ENCODE measurements at places on chromosomes 12 and 14.

DNA sequence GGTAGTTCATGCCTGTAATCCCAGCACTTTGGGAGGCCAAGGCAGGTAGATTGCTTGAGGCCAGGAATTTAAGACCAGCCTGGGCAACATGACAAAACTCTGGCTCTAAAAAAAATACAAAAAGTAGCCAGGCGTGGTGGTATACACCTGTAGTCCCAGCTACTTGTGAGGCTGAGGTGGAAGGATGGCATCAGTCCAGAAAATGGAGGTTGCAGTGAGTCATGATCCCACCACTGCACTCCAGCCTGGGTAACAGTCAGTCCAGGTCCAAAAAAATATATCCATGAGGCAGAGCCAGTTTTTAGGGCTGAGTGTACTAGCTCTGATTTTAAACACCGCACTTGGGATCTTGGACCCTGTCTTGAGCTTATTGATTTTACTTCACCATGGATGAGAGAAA is 30.6 kb upstream of the FICD start:
- DNase-seq: no peak

GRCh38 chr12:10501030-10501429 is 4.7 kb upstream of the EIF2S3B start:
- DNase-seq: peak; percentile 12

DNA sequence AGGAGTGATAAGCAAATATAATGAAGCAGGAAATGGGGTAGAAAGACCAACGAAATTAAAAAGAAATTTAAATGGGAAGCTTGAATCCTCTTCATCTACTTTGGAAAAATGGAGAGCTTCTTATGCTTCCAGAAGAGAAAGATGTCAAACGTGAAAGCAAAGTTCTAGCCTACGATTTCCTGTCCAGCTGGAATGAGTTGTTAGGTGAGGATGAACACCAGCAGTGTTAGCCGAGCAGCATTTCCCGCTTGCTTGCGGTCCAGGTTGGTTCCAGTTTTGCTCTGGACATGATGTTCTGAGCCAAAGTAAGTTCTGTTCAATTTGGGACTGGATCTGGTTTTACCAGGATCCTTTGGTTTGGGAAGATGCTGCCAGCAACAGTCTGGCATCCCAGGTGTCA is 78.9 kb downstream of the DACT1 start:
- DNase-seq: no peak

- no peak for DNase-seq
Measured at GRCh38 chr12:16096273-16096849, 181.1 kb downstream of the SLC15A5 start.

DNA sequence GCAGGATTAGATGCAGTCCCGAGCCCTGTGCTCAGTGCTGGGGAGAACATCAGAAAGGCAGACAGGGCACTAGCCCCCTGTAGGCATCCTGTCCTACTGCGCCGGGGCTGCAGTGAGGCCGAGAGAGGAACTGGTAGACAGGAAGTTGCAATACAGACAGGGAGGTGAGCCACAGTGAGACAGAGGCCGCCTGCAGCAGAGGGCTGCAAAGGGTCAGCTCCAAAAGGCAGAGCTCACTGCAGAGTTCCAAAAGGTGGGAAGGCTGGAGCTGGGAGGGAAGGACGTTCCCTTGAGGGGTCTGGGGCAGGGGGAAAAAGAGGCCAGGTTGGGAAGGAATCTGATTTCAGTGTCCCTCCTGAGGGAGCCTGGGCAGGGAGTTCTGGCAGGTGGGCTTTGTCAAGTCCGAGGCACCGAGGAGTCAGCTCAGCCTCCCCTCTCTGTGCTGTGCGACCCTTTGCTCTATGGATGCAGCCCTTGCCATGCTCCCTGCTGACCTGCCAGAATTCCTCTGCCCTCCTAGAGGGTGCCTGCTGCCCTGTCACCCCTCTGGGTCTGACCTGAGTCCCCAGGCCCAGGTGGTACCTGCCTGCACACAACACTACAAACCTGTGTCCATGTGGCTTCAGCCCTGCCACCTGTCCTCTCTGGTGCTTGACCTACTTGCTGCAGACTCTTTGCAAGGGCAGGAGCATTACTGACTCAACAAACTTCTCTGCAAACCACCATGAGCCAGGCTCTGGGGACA is 63.5 kb downstream of the PRMT8 start:
- no peak for DNase-seq

DNA sequence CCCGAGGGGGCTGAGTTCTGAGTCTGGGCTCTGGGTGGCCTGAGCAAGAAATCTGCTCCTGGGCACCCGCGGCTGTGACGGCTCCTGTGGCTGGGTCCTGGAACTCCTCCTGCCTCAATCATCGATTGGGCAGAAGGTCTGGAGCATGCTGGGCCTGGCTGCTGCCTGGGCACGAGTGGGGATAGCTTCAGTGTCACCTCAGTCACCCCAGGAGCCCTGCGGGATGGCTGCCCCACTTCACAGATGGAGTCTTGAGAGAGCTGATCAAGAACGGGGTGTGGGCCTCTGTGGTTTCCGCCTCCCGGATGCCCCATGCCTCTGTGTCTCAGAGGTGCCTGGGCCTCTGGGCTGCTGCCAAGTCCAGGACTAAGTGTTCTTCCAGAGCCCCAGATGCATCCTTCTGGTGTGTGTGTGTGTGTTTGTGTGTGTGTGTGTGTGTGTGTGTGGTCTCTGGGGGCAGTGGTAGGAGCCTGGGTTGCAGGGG is 185.6 kb upstream of the C14orf180 start:
- no peak for DNase-seq

DNA sequence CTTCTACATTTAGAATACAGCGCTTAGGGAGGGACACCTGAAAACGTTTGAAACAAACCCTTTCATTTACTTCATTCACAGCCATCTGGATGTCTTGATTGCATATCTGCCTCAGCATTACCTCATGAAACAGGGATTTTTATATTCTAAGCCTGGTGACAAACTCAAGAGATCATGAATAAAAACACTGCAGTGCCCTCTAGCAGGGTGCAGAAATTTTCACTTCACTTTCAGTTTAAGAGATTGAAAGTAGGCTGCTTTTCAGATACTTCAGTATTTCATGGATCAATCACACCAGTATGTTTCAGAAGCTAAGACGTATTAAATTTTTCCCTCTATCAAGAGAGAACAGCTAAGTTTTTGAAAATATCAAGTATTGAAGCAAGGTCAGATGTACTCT is 467.8 kb downstream of the MDGA2 start:
- DNase-seq: no peak

- no peak for DNase-seq
Measured at GRCh38 chr12:91853350-91854127, 292.1 kb downstream of the BTG1 start.

GRCh38 chr12:123446333-123446713 is 9.8 kb upstream of the RILPL2 start:
- no peak for DNase-seq

- no peak for DNase-seq
Measured at GRCh38 chr14:91306547-91306946, 62.0 kb upstream of the GPR68 start.

DNA sequence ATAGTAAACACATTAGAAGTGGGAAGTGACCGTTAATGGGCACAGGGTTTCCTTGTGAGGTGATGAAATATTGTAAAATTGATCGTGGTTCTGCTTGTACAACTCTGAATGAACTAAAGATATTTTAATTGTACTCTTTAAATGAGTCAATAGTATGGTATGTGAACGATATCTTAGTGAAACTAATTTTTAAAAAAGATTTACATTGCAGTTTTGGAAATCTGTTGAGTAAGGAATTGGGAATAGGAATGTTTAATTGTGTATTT is 1.7 kb downstream of the ZNF410 start:
- no peak for DNase-seq

- DNase-seq: no peak
Measured at GRCh38 chr12:65962921-65963861, 138.9 kb downstream of the HMGA2 start.

- no peak for DNase-seq
Measured at GRCh38 chr14:78758333-78758732, 588.2 kb downstream of the NRXN3 start.

- DNase-seq: no peak
Measured at GRCh38 chr14:63747846-63748245, 20.0 kb upstream of the SGPP1 start.

DNA sequence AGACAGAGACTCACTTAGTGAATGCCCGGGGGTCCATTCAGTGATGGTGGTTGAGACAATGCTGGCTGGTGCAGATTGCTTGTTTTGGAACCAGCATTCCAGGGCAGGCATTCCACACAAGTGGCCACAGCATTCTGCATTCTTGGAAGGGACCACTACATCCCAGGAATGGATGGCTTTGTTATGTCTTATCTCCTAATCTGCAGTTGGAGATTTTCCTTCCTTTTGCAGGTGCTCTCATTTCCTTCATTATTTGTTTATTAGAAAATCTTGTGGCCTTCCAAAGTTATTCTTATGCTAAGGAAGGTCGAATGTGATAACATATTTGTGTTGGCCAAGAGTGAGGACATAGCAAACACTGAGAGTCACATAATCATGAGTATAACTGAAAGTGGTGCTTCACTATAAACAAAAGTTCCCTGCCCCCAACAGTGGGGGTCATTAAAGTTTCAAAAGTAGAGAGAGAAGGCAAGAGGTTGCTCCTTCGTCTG is 66.0 kb downstream of the BMP4 start:
- DNase-seq: no peak

DNA sequence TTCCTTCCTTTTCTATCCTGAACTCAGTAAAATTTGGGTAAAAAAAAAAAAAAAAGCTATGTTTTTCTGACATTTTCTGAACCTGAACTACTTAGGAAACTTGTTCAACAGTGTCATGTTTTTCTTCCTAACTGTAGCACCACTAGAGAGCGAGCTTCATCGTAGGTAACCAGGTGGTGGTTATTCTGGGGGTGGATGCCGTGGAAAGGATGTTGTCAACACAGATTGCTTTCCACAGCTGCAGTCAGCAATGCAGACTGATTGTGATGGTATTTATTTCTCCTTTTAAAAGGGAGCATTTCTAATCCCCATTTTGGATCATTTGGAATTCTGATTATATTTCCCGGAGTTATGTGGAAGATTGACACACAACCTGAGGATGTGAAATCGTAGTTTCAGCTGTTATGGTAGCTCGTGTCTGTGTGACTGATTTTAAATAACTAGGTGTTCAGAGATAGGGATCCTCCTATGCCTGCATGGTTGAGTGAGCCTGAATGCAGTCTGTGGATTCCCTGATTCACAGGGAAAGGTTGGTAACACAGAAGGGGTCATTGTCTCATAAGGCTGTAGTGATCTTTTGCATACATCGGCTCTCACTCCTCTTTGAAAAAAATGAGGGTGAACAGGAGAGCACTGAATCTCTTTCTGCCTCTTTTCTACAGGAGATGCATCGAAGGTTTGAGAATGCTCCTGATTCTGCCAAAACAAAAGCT is 113.2 kb downstream of the ERC1 start:
- no peak for DNase-seq

DNA sequence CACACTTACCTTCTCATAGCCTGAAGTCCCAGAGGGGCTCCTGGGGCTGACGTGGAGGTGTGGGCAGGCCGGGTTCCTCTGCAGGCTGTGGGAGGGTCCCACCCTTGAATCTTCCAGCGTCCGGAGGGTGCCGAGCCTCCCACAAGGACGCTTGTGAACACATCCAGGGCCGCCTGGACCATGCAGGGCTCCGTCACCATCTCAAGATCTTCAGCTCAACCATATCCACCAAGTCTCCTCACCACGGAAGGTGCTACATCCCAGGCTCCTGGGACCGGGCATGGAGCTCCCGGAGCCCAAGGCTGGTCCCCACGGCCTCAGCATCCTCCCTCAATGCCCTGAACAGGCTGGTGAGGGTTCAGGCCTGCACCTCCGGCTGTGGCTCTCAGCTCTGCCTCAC is 10.7 kb upstream of the FBRSL1 start:
- no peak for DNase-seq

GRCh38 chr14:105493921-105494605 is 3.0 kb downstream of the TEDC1 start:
- DNase-seq: no peak

DNA sequence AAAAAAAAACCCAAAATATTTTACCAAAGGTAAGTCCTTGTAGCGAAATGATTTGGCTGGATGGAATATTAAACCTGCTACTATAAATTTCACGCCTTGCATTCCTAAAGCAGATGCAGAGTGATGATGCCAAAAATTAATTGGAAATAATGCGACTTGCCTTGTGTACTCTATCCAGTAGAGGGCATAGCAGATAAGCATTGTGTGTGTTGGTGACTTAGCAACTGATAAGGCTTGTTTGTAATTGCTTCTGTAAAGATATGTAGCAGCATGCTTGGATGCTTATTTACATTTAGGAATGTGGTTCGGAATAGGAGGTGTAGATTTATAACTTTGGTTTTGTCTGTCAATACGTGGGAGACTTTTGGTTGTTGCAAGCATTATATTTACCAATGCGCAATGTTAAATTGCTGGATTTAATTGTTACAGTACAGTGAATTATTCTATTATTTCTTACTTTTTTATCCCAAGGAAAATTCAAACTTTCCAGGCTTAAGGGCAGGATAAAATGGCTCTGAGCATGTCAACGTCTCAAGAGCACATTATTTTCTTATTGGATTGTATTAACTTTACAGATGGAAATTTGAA is 80.5 kb downstream of the TMEM260 start:
- peak; percentile 17 for DNase-seq

GRCh38 chr12:98388126-98388525 is 127.3 kb upstream of the TMPO start:
- DNase-seq: no peak

- DNase-seq: no peak
Measured at GRCh38 chr12:124082687-124083086, 109.7 kb downstream of the ZNF664 start.

GRCh38 chr12:77294016-77294415 is 228.6 kb upstream of the E2F7 start:
- no peak for DNase-seq

GRCh38 chr12:95838125-95838524 is 20.6 kb upstream of the SNRPF start:
- DNase-seq: peak; percentile 63

GRCh38 chr12:24066865-24067264 is 117.4 kb upstream of the SOX5 start:
- DNase-seq: peak; percentile 44

DNA sequence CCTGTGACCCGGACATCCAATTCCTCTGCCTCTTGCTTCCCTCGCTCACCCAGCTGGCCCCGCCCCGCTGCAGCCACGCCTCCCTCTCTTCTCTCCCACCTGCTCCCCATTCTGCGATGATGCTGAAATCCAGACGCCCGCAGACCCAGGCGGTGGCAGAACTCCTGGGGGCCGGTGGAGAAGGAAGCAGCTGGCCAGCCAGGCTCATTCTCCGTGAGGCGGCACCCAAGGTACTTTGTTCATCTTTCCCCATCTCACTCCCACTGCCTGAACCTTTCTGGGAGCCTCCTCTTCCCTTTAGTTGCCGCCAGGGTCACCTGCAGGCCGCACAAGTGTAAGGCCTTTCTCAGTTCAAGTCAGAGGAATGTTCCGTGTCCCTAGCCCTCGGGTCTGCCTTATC is 35.7 kb downstream of the FOXN4 start:
- no peak for DNase-seq

DNA sequence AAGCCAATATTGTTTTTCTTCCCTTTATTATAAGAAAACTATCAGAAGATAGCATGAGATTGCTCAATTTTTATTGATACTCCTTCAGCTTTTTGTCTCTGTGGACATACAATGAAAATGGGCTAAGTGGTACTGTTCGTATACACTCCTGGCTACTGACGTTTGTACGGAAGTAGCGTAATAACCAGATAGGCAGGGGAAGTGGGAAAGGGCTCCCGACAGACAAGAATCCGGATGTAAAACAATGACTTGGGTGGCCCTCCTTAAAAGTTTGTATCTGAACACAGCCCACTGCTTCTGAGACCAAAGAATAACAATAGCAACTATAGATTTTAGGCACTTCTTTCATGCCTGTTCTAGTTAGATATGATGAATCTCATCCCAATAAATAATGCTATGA is 99.6 kb downstream of the RPS6KA5 start:
- no peak for DNase-seq

Measured in fibroblast of the conjunctiva (primary cell).